Activated CD4-positive, alpha-beta T cell treated with anti-CD3 and anti-CD28 coated beads, Interleukin-2, amount 10 ng/mL, durations not matched to agents 7 days and 5 days (primary cell): ENCODE measurements at places on chromosomes 1 and 21. TPM values are rescaled to one million over a fixed set of nuclear protein-coding genes. Genes with fewer than 3 reads are reported as not detected.

- H3K27ac ChIP-seq, result no peak overlapping the region
- no peak overlapping the region for H3K4me3 ChIP-seq
- no peaks in the 10 kb centered on the region for H3K27me3 ChIP-seq
- H3K36me3 ChIP-seq, result peaks cover 28% of the 10 kb centered on the region
- DNase-seq, result no peak
Measured at GRCh38 chr1:112926858-112927257, 29.1 kb downstream of the SLC16A1 start.

LHX8 gene
- total RNA-seq, result not detected

GRCh38 chr1:182192215-182192614 is 130.7 kb upstream of the ZNF648 start:
- H3K27ac ChIP-seq, result no peak overlapping the region
- no peaks in the 10 kb centered on the region for H3K4me1 ChIP-seq
- H3K4me3 ChIP-seq, result no peak overlapping the region
- DNase-seq, result no peak

GRCh38 chr1:25026304-25026703 is 96.2 kb upstream of the RUNX3 start:
- H3K27me3 ChIP-seq, result no peaks in the 10 kb centered on the region
- no peak overlapping the region for H3K27ac ChIP-seq
- DNase-seq, result no peak

DNA sequence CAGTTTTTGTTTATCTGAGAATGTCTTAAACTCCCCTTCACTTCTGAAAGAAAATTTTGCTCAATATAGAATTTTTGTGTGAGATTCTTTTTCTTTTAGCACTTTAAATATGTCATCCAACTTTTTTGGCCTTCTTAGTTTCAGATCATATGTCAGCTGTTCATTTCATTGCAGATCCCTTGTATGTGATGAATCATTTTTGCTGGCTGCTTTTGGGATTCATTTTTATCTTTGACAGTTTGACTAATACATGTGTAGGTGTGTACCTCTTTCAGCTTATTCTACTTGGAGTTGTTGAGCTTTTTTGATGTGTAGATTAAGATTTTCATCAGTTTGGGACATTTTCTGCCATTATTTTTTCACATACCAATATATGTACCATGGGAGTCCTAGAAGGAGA is 156.8 kb downstream of the FASLG start:
- peaks cover 24% of the 10 kb centered on the region for H3K36me3 ChIP-seq
- no peak overlapping the region for H3K27ac ChIP-seq
- peaks cover 40% of the 10 kb centered on the region for H3K4me1 ChIP-seq
- no peak for DNase-seq

DNA sequence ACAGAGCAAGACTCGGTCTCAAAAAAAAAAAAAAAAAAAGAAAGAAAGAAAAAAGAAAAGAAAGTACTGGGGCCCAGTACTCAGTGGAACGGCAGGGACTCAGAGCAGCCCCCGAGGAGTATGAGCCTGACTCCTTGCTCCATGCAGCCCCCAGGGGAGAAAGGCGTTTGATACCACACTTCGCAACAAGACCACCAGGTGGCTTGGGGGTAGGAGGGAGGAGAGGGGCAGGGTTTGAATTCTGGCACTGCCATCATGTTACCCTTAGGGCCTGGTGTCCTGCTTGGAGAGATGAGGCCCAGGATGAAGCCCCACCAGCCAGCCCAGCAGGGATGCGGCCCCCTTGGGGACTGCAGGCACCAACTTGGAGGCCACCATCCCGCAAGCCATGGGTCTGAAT is 321.3 kb upstream of the VAMP3 start:
- no peaks in the 10 kb centered on the region for H3K36me3 ChIP-seq
- no peak overlapping the region for H3K27ac ChIP-seq
- H3K4me3 ChIP-seq, result no peak overlapping the region
- H3K27me3 ChIP-seq, result no peaks in the 10 kb centered on the region
- no peak for DNase-seq

- peaks cover 8% of the 10 kb centered on the region for H3K4me1 ChIP-seq
- DNase-seq, result no peak
- peaks cover 46% of the 10 kb centered on the region for H3K27me3 ChIP-seq
Measured at GRCh38 chr1:85584923-85585322, 4.4 kb downstream of the CCN1 start.

- H3K4me1 ChIP-seq, result peaks cover 40% of the 10 kb centered on the region
- H3K36me3 ChIP-seq, result no peaks in the 10 kb centered on the region
- H3K27ac ChIP-seq, result peak overlapping the region; percentile 7
- H3K27me3 ChIP-seq, result no peaks in the 10 kb centered on the region
- H3K4me3 ChIP-seq, result no peak overlapping the region
- no peak for DNase-seq
Measured at GRCh38 chr1:228935855-228936727, 200.8 kb downstream of the RHOU start.

GRCh38 chr1:15151377-15151806 is 2.2 kb upstream of the TMEM51 start:
- no peak overlapping the region for H3K4me3 ChIP-seq
- DNase-seq, result no peak
- peaks cover 25% of the 10 kb centered on the region for H3K4me1 ChIP-seq
- H3K36me3 ChIP-seq, result peaks cover 3% of the 10 kb centered on the region
- H3K27me3 ChIP-seq, result peaks cover 63% of the 10 kb centered on the region

GRCh38 chr1:204093421-204093717 is 20.5 kb downstream of the SOX13 start:
- no peak for DNase-seq
- no peak overlapping the region for H3K27ac ChIP-seq
- no peaks in the 10 kb centered on the region for H3K4me1 ChIP-seq
- no peak overlapping the region for H3K4me3 ChIP-seq
- H3K36me3 ChIP-seq, result no peaks in the 10 kb centered on the region
- peaks cover 5% of the 10 kb centered on the region for H3K27me3 ChIP-seq

MCOLN2 gene
- total RNA-seq, result 15.4 TPM

DNA sequence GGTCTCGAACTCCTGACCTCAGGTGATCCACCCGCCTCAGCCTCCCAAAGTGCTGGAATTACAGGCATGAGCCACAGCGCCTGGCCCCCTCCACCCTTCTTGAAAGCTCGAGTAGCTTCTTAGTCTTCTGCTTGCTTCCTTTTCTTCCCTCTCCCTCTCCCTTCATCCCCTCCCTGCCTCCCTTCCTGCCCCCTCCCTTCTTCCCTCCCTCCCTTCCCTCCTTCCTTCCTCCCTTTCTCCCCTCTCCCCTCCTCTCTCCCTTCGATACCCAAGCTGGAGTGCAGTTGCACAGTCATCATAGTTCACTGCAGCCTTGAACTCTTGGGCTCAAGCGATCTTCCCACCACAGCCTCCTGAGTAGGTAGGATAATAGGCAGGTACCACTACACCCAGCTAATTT is 11.8 kb downstream of the KHDRBS1 start:
- no peak overlapping the region for H3K4me3 ChIP-seq
- H3K36me3 ChIP-seq, result peaks cover 25% of the 10 kb centered on the region
- H3K4me1 ChIP-seq, result peaks cover 34% of the 10 kb centered on the region
- no peak overlapping the region for H3K27ac ChIP-seq
- H3K27me3 ChIP-seq, result no peaks in the 10 kb centered on the region

GRCh38 chr1:222247811-222248310 is 300.0 kb downstream of the HHIPL2 start:
- no peaks in the 10 kb centered on the region for H3K36me3 ChIP-seq
- H3K4me3 ChIP-seq, result no peak overlapping the region
- no peak for DNase-seq

DNA sequence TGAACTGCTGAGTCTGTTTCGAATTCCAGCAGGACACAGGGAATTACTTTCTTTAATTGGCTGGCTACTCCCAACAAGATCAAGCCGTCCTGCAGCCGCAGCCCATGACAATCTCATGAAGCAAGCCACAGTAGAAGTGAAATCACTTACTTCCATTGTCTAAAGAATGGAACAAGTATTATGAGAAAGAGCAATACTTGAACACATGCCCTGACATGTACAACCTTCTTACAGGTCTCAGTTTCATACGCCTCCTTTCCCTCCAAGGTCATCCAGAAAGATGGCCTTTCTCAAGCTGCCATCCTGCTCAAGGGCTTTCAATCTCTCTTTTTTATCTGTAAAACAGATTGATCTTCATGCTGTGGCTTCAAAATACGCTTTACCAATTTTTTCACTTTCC is 85.1 kb downstream of the PCSK9 start:
- peaks cover 80% of the 10 kb centered on the region for H3K36me3 ChIP-seq
- peaks cover 12% of the 10 kb centered on the region for H3K4me1 ChIP-seq

SHE gene
- total RNA-seq, result not detected

DNA sequence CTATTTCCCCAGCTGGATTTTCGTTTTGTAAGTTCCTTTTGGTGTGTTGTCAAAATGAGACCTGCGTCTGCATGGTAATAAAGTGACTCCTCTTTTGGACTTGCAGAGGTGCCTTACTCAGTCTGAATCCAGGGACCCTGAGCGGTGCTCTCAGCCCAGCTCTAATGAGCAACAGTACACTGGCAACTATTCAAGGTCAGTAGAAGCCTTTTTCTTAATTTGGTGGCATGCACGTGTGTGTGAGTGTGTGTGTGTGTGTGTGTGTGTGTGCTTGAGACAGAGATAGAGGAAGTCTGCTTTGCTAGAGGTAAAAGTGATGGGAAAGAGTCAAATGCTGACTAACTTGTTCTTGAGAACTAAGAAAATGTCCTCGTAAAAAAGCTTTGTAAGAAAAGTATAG is 105.4 kb downstream of the CD247 start:
- peaks cover 31% of the 10 kb centered on the region for H3K36me3 ChIP-seq
- DNase-seq, result no peak
- H3K27me3 ChIP-seq, result no peaks in the 10 kb centered on the region
- peaks cover 16% of the 10 kb centered on the region for H3K4me1 ChIP-seq
- H3K4me3 ChIP-seq, result no peak overlapping the region

GRCh38 chr1:163263818-163264655 is 57.7 kb upstream of the NUF2 start:
- H3K36me3 ChIP-seq, result no peaks in the 10 kb centered on the region
- H3K4me3 ChIP-seq, result no peak overlapping the region
- H3K4me1 ChIP-seq, result peaks cover 1% of the 10 kb centered on the region

TFF1 gene
- not detected for total RNA-seq
